ENCODE measurements at places on chromosomes 16 and 17. TPM values are rescaled to one million over a fixed set of nuclear protein-coding genes. Genes with fewer than 3 reads are reported as not detected.

CES5A gene
- not detected for total RNA-seq

DNAJC7 gene
- 124 TPM for total RNA-seq

CREBBP gene
- total RNA-seq, result 96.9 TPM

HP gene
- not detected for total RNA-seq

GRCh38 chr16:9447195-9447551, 355.7 kb downstream of the HAPSTR1 start:
- no peak overlapping the region for H3K4me3 ChIP-seq
- peaks cover 2% of the 10 kb centered on the region for H3K27me3 ChIP-seq
- peaks cover 4% of the 10 kb centered on the region for H3K4me1 ChIP-seq
- H3K27ac ChIP-seq, result no peak overlapping the region
- no peak for DNase-seq

DNA sequence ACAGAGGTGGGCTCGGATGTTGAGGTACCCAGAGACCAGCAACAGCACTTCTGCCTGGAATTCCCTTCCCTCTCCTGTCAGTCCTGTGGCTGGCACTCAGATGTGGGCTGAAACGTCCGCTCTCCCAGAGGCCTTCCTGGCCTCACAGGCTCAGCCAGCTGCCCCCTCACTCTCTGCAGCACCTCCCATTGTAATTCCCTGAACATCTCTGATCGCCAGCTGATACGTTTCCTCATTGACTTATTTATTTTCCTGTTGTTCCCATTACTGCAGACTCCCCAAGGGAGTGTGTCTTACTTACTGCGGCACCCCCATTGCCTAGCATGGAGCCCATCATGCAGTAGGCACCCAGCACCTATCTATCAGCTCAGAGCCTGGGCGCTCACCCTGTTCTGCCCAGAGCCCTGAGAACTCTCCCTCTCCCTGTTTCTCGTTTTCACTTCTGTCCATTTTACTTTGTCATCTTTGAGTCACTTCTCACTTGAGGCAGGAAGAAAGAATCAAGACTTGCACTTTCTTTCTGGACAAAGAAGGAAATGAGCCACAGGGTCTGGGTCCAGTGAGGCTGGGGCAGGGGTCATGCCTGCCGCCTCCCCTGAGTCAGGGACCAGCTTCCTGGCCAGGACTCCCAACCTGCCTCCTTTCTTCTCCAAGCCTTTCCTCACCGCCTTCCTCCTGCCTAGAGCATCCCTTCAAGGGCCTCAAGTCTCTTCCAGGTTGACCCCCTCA, 10.2 kb downstream of the CDH5 start:
- H3K4me1 ChIP-seq, result peaks cover 7% of the 10 kb centered on the region
- DNase-seq, result peak; percentile 46
- peaks cover 6% of the 10 kb centered on the region for H3K36me3 ChIP-seq

DNA sequence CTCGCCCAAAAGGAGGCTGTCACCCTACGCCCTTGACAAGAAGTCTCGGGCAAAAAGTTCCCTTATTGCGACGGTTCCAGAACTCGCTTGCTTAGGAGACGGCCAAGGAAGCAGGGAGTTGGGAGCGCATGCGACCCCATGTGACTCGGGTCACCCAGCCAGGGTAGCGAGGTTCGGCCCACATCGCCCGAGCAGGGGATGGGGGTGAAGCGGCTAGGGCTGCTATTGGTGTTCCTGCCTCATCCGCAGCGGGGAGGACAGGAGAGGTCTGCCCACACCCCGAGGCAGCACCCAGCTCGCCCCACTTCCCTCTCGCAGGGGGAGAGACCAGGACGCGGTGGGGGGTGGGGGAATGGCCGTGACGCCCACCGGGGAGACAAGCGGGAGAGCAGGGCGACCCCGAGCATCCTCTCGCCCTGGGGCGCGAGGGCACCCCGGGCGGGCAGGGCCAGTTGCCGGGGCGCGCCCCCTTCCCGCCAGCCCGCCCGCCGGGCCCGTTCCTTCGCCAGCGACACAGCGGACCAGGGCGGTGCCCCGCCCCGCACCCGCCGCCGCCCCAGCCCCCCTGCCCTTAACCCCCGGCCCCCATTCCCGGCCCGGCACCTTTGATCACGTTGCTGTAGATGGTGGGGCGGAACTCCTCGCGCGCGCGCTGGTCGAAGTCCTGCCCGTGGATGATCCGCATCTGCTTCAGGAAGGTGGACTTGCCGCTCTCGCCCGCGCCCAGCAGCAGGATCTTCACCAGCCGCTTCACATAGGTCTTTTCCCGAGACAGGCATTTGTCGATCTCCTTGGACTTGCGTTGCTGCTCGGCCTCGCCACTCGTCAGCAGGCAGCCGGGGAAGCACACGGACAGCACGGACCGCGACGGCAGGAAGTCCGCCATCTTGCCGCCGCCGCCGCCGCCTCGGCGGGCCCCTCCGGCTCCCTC, 567 bp downstream of the GNA13 start:
- peak; percentile 69 for DNase-seq
- no peaks in the 10 kb centered on the region for H3K36me3 ChIP-seq
- peak overlapping the region; percentile 95 for H3K27ac ChIP-seq
- H3K4me3 ChIP-seq, result peak overlapping the region; percentile 99
- peaks cover 18% of the 10 kb centered on the region for H3K4me1 ChIP-seq

GRCh38 chr16:52755396-52755795, 208.5 kb upstream of the TOX3 start:
- DNase-seq, result no peak
- no peaks in the 10 kb centered on the region for H3K36me3 ChIP-seq
- no peaks in the 10 kb centered on the region for H3K27me3 ChIP-seq
- H3K4me1 ChIP-seq, result peaks cover 14% of the 10 kb centered on the region

DNA sequence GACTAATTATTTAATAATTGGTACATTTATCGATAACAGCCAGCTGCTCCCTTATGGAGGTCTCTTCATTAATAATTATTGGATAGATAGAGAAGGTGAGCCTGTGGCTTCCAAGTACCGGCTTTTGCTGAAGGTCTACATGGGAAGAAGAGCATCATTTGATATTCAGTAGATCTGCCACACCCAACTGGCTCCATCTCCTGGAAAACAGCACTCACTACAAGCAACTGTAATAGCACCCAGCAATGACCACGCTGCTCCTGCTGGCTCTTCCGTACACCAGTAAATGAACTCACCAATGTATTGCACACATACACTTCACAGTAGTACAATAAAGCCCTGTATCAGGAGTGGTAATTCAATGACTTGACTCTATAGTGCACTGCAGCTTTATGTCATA, 19.5 kb downstream of the MARVELD3 start:
- H3K4me1 ChIP-seq, result peaks cover 23% of the 10 kb centered on the region
- no peak for DNase-seq
- H3K27me3 ChIP-seq, result peaks cover 3% of the 10 kb centered on the region
- no peaks in the 10 kb centered on the region for H3K36me3 ChIP-seq
- H3K27ac ChIP-seq, result no peak overlapping the region

All from glutamatergic neuron (in vitro differentiated cells).